ENCODE measurements at places on chromosomes 5 and 9.
A peak's percentile ranks its signal among the peaks of the same experiment; 100 is the strongest.

DNA sequence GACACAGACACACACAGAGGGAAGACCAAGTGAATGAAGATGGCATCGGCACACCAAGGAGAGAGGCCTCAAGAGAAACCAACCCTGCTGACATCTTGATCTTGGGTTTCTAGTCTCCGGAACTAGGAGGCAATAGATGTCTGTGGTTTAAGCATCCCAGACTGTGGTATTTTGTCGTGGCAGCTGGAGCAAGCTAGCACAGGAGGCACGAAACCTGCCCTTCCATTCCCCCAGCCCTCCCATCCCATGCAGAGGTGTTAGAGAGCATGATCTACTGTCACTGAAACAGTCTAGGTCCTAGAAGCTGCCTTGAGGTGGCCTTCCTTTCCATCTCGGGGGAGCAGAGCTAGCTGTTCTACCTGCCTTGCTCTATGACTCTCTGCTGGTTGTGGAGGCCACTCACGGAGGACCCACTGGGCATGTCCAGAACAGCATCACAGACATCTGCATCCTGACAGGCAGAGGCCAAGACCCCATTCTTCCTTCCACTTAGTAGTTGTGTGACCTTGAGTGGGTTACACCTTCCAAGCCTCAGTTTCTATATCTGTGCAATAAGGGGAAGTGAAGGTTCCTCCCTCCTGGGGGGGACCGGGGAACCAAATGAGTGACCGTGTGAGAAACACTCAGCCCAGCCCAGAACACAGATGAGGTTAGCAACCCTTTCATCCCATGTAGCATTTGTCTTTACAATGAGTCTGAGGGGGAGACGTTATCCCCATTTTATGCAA is 134.3 kb upstream of the BOD1 start:
- no peaks in the 10 kb centered on the region for H3K4me1 ChIP-seq
- DNase-seq: no peak

- no peaks in the 10 kb centered on the region for H3K4me1 ChIP-seq
- H3K36me3 ChIP-seq: no peaks in the 10 kb centered on the region
- H3K27ac ChIP-seq: no peak overlapping the region
- DNase-seq: no peak
Observed at GRCh38 chr9:24011009-24011717, 185.1 kb upstream of the ELAVL2 start.

GRCh38 chr9:72473474-72474261 is 47.7 kb upstream of the TMC1 start:
- H3K4me1 ChIP-seq: peaks cover 14% of the 10 kb centered on the region
- no peaks in the 10 kb centered on the region for H3K36me3 ChIP-seq
- H3K27ac ChIP-seq: no peak overlapping the region
- no peak overlapping the region for H3K4me3 ChIP-seq
- DNase-seq: no peak

DNA sequence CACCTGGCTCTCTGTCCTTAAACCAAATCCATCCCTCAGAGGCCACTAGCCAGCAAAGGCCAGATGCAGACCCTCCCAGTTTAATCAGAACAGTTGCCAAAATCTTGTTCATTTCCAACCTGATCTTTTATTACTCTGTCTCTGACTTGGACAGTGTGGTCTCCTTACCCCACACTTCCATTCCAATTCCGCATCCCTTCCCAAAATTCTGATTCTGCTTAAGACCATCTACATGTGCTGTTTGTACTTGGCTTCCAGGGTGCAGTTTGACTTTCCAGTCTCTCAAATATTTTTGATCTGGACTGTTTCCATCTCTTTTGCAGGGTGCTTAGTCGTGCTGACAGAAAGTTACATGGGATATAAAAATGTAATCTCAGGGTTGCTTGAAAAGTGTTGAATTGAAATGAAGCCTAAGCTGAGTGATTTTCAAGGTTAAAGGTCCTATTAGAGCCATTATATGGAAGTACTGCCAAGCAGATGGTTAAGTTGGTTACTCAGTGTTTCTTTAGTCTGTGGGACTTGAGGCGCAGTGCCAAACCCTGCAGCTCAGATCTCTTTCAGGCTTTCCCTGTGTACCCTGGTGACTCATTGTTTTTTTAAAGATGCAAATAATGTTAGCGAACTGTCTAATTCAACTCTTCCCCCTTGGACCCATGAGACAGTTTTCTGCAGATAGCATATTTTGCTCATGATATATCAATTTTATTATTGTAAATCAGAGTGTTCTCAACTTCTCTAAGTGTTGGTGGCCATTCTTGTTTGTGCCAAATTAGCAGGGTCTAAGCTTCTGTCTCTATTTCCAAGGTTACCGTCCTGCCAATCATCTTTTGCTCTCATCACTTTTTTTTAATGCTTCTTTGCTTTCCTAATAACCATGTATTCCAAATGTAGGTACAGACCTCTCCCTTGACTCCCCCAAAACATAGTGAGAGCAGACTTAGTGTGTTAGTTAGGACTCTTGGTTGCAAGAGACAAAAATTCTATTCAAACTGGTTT is 18.2 kb upstream of the DCP2 start:
- peaks cover 14% of the 10 kb centered on the region for H3K4me1 ChIP-seq
- H3K36me3 ChIP-seq: no peaks in the 10 kb centered on the region
- H3K4me3 ChIP-seq: no peak overlapping the region

DNA sequence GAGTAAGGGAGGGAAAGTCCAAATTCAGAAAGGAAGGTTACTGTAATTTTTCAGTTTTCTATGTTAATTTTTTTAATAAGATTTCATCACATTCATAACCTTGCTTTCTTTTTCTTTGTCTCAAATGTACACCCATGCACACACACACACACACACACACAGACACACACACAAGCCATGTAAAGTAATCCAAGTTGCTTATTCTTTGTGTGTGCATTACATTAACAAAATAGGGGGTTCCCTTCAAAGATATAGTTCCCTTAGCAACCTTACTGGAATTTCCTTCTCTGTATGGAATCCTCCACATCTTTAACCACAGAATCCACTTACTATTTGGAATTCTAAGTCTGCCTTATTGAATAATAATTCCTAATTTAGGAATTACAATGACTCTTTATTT is 32.7 kb downstream of the ZNF366 start:
- H3K27ac ChIP-seq: no peak overlapping the region
- DNase-seq: no peak
- H3K4me1 ChIP-seq: peaks cover 16% of the 10 kb centered on the region
- H3K4me3 ChIP-seq: no peak overlapping the region

DNA sequence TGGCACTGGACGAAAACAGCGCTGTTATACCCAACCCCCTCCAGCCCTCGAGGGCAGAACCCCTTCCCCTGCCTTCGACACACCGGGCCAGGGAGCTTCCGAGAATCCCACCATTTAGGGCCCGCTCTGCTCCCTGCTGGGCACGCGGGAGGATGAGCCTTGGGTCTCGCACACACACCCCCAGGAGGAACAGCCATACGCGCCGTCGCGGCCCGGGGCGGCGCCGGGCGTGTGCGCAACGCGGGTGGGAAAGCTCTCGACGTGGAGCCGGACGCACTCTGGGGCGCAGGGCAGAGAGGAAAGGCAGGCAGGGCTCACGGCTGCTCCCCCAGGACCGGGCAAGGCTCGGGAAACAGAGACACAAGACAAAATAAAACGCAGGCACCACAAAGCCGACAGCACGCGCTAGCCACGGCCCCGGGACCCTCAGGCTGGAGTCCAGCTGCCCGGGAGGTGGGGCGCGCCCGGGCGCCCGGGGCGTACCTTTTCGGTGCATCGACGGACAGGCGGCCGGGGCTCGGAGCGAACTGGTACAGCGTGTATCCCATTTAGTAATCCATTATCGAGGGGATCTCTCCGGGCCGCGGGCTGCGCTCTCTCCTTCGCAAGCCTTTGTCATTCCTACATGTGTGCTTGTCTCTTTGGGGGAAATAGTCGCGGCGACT is 789 bp downstream of the SEMA6A start:
- H3K4me1 ChIP-seq: peaks cover 50% of the 10 kb centered on the region
- H3K36me3 ChIP-seq: no peaks in the 10 kb centered on the region

DNA sequence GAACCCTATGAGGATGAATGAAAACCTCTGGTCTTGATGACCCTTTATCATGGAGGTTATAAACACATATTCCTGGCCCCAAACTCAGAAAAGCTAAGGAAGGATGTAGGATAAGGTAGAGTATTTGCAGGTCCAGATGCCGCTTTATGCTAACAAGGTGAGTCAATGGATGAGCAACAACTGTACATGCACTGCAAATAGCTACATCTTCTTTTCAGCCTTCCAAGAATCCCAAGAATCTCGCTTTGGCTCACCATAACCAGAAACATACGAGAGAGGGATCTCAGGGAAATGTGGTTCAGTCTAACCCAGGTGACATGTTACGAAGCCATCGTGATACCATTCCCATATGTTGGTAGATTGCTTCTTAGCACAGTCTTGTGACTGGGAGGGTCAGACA is 152.3 kb upstream of the ANKH start:
- no peak for DNase-seq
- H3K27me3 ChIP-seq: peaks cover 3% of the 10 kb centered on the region
- H3K36me3 ChIP-seq: no peaks in the 10 kb centered on the region
- no peak overlapping the region for H3K4me3 ChIP-seq

DNA sequence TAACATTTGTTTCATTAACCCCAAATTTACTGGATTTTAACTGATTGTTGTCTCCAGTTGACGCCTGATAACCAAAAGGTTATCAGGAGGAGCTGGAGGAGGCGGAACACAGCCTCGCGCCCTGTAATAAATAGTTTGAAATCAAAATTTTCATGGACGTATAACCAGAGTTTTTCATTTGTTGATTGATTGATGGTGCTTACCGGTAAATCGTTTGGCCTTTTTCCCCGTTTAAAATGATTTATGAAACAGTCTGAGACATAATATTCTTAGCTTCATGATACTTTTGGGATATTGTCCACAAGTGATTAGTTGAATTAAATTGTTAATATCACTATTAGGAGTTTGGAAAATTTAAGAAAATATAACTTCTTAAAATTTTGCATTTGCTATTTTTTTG is 1.7 kb downstream of the FOCAD start:
- no peaks in the 10 kb centered on the region for H3K36me3 ChIP-seq
- H3K27me3 ChIP-seq: no peaks in the 10 kb centered on the region
- peaks cover 14% of the 10 kb centered on the region for H3K4me1 ChIP-seq
- no peak overlapping the region for H3K4me3 ChIP-seq
- DNase-seq: no peak
- H3K27ac ChIP-seq: peak overlapping the region; percentile 97

GRCh38 chr9:123753669-123754258 is 176.2 kb downstream of the DENND1A start:
- H3K27me3 ChIP-seq: no peaks in the 10 kb centered on the region
- H3K4me3 ChIP-seq: no peak overlapping the region
- H3K4me1 ChIP-seq: peaks cover 36% of the 10 kb centered on the region
- peaks cover 5% of the 10 kb centered on the region for H3K36me3 ChIP-seq
- DNase-seq: no peak
- no peak overlapping the region for H3K27ac ChIP-seq

- H3K27me3 ChIP-seq: no peaks in the 10 kb centered on the region
- peaks cover 12% of the 10 kb centered on the region for H3K4me1 ChIP-seq
- DNase-seq: no peak
- H3K27ac ChIP-seq: no peak overlapping the region
Observed at GRCh38 chr5:150114773-150115408, 28.5 kb upstream of the CSF1R start.

DNA sequence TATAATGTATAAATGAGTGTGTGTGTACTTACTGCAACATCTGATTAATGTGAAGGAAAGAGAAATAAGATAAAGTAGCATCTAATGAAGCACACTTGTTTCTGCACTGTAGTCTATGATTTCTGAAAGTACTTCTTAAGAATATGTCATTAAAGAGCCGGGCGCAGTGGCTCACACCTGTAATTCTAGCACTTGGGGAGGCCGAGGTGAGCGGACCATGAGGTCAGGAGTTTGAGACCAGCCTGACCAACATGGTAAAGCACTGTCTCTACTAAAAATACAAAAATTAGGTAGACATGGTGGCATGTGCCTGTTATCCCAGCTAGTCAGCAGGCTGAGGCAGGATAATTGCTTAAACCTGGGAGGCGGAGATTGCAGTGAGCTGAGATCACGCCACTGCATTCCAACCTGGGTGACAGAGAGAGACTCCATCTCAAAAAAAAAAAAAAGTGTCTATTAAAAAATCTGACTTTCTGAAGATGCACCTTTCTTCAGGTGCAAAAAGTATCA is 556.9 kb downstream of the PTPRD start:
- no peak overlapping the region for H3K27ac ChIP-seq
- no peak overlapping the region for H3K4me3 ChIP-seq
- H3K4me1 ChIP-seq: no peaks in the 10 kb centered on the region
- H3K36me3 ChIP-seq: no peaks in the 10 kb centered on the region

- H3K27me3 ChIP-seq: no peaks in the 10 kb centered on the region
- DNase-seq: no peak
- H3K27ac ChIP-seq: peak overlapping the region; percentile 37
- peaks cover 39% of the 10 kb centered on the region for H3K4me1 ChIP-seq
Observed at GRCh38 chr5:34685485-34686165, 29.5 kb downstream of the RAI14 start.

DNA sequence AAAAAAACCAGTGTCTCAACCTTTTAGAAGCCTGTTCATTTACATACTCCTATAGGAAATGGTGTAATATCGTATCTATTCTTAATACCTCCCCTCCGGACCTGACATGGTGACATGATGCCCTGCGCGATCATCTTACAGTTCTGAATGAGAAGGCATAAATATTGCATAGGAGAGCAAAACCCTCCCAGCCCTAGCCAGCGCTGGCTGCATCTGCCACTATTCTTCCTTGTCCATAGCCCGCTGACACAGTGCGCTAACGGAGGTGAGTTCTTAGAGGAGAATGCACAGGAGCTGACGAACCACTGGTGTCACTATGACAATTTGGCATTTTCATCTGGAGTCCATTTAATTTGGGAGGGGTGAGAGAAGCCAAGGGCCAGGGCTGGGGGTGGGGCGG is 290.1 kb downstream of the EFNA5 start:
- H3K4me1 ChIP-seq: no peaks in the 10 kb centered on the region
- no peak for DNase-seq
- no peaks in the 10 kb centered on the region for H3K27me3 ChIP-seq

- no peaks in the 10 kb centered on the region for H3K36me3 ChIP-seq
- no peaks in the 10 kb centered on the region for H3K4me1 ChIP-seq
- no peak overlapping the region for H3K4me3 ChIP-seq
- DNase-seq: peak; percentile 42
Observed at GRCh38 chr9:135647884-135648283, 8.5 kb upstream of the GLT6D1 start.

GRCh38 chr9:100586093-100586492 is 8.2 kb downstream of the CAVIN4 start:
- H3K27me3 ChIP-seq: no peaks in the 10 kb centered on the region
- no peak overlapping the region for H3K4me3 ChIP-seq
- H3K4me1 ChIP-seq: no peaks in the 10 kb centered on the region
- H3K36me3 ChIP-seq: peaks cover 10% of the 10 kb centered on the region
- no peak overlapping the region for H3K27ac ChIP-seq

- H3K4me3 ChIP-seq: peak overlapping the region; percentile 53
- peaks cover 7% of the 10 kb centered on the region for H3K4me1 ChIP-seq
- no peaks in the 10 kb centered on the region for H3K27me3 ChIP-seq
- H3K36me3 ChIP-seq: no peaks in the 10 kb centered on the region
- DNase-seq: peak; percentile 96
Observed at GRCh38 chr9:72305102-72305546, 59.9 kb downstream of the ZFAND5 start.
